Kasumi-1 (cell line): ENCODE measurements at places on chromosomes 1 and 21.

GRCh38 chr1:220906561-220907334, 27.5 kb downstream of the HLX start:
- DNase-seq = no peak

- no peak for DNase-seq
Measured at GRCh38 chr1:228875741-228876140, 140.5 kb downstream of the RHOU start.

DNA sequence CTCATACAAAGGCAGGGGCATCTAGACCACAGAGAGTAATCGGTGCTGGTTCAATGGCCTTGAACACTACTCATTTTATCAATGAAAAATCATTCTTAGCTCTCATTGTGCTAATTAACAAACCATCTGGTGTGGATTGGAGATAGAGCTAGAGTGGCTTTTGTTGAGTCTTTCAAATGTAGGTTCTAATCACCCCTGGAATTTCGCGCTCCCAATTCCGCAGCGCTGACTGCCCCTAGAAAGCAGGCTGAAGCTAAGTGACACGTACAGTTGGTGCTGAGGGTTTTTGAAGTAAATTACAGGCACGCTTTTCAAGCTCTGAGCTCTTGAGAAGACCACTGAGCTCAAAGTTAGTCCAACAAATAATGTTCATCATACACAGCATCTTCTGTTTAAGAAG, 31.2 kb upstream of the CA6 start:
- DNase-seq = no peak

DNA sequence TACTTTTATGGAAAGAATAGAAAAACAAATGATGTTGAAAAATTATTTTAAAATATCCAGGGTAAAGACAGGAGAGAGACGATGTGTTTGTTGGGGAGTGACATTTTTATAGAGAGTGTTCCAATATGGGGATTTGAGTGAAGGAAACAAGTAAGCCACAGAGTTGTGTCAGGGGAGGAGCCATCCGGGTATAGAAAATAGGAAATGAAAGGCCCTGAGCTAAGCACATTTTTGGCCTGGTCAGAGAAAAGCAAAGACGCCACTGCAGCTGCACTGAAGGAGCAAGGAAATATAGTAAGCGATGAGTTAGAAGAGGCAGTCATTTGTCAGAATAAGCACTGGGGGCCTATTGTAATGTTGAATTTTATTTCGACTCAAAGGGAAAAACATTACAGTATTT, 107.3 kb upstream of the ADGRL4 start:
- no peak for DNase-seq

DNA sequence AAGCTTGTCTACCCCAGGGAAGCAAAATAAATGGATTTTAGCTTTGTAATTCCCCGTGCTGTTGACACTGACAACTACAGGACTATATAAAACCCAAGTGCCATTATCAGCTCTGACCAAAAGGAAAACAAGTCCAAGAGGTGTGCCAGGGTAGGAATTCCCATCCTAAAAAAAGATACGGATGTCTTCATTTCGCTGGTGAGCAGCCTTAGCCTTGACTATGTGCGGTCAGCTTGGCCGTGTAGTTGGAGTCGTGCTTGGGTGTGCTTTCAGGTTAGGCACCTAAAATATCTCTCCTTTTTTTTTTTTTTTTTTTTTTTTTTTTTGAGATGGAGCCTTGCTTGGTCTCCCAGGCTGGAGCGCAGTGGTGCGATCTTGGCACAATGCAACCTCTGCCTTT, 28.9 kb upstream of the ACTN2 start:
- DNase-seq = no peak

GRCh38 chr1:62295921-62296491, 23.2 kb downstream of the KANK4 start:
- DNase-seq = peak; percentile 85

DNA sequence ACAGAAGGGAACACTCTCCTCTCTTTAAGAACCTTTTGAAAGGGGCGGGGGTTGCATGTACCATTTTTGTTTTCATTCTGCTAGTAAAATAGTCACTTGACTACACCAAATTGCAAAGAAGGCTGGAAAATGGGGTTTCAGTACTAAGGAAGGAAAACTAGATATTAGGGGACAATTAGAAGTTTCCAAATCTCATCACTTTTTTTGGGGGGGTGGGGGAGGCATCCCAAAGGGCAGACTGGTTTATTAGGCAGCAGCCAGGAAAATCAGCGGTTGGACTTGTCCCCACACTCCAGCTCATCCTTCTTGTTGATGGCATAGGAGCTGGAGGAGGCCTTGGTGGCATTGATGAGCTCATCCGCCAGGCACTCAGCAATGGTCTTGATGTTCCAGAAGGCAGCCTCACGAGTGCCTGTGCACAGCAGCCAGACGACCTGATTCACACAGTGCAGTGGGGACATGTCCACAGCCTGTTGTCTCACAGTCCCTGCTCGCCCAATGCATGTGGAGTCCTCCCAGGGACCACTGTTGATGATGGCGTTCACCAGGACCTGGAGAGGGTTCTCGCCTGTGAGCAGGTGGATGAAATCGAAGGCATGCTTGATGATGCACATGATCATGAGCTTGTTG, 1.7 kb upstream of the TMEM50B start:
- no peak for DNase-seq

DNA sequence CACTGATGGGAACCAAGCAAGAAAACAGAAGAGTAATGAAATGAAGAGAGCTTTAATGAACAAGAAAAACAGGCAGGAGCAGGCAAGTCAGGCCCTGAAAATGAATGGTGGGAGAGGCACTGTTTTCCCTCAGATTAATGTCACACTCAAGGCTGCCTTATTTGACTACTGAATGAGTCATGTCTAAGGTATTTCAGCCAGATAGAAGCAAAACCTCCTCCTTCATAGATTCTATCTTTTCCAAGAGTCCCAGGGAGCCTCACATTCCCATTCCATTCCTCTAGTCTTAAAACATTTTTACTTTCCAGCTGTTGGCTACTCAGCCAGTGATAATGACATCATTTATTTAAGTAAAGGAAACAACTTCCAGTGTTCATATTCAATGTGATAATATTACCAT, 228.4 kb upstream of the NRIP1 start:
- no peak for DNase-seq
